ENCODE measurements at places on chromosomes 12 and 14. TPM values are rescaled to one million over a fixed set of nuclear protein-coding genes. Genes with fewer than 3 reads are reported as not detected.

Gene OR6C76
- total RNA-seq = not detected

Gene FOS
- total RNA-seq = 336 TPM

Gene POTEG
- not detected for total RNA-seq

Gene TM7SF3
- total RNA-seq = 74.5 TPM

Gene BEST3
- total RNA-seq = not detected

Gene SEC23A
- total RNA-seq = 247 TPM

Gene NOXRED1
- not detected for total RNA-seq

Gene KIF26A
- not detected for total RNA-seq

Gene GDF3
- not detected for total RNA-seq

- DNase-seq = no peak
These were observed 62.3 kb downstream of the SPRING1 start for GRCh38 chr12:116675339-116676107.

- DNase-seq = no peak
These were observed 322.3 kb downstream of the DAD1 start for GRCh38 chr14:22266683-22267082.

DNA sequence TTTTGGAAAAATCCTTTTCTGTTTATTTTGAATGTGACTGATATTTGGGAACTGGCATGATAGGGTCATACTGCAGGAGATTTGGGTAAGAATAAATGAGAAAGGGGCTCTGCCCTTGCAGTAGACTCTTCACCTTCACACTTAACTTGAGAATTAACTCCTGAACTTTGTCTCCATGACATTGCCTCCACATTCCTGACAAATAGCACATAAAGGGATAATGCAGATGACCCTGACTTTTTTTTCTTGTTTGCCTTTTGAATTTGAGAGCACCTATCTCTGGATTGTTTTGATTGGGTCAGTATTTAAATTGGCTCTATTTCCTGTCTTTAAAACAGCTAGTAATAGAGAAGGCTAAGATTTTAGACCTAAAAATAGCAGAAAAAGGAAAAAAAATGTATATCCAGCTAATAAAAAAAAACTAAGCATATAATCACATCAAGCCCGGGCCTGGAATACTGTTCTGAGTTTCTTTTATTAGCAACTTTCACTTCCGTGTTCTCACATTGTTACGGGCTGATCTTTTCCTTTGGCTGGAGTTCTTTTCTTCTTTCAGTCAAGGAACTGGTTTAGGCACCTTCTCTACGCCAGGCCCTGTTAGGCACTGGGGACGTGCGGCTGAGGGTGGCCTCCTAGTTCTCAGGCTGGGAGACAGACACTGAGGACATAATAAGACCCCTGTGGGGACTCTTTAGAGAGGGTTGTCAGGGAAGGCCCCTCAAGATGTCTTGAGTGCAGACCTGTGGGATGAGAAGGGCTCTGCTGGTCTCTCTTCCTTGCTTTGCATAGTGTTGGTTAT lies 53.1 kb upstream of the GNPNAT1 start:
- DNase-seq = no peak

DNA sequence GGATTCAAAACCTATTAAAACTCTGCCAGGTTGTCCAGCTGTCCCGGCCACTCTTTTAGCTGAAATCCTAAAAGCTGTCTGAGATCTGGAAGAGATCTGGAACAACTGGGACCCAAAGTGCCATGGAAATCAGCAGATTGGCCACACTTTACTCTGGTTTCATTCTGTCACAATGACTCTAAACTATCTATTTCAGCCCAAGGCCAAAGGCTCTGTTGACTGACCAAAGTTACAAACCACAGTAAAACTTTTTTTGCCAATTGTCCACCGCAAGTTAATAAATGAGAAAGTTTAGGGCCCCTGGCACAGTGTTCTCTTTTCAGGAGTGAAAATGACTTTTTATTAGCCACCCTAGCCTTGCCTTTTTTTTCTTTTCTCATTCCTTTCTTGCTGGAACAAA lies 113.4 kb upstream of the CPM start:
- no peak for DNase-seq

DNA sequence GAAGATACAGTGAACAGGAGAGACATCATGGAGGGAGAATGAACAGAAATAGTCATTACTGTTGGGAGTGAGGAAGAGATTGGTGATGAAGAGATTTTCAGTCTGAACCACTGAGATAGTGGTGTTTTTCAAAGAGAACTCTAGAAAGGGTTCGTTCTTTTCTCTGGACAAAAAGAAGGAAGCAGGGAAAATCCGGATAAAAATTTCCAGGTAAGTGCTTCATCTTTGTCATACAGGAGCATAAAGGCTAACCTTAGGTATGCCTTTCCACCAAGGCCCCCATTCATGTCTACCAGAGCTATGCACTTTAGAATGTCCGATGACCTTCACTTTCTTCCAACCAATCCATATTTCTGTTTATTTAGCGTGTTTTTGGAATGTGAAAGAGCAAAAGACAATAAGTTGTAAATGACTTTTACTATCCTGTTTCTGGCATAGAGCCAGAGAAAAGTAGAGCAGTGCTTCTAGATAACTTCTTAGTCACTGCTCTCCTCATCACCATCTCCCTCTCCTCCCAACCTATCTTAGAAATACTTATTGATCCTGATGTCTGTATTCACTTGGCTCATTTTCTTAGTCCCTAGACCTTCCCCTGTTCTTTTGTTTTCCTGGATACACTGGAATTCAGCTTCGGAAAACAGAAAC lies 116.5 kb downstream of the TTC6 start:
- DNase-seq = no peak

DNA sequence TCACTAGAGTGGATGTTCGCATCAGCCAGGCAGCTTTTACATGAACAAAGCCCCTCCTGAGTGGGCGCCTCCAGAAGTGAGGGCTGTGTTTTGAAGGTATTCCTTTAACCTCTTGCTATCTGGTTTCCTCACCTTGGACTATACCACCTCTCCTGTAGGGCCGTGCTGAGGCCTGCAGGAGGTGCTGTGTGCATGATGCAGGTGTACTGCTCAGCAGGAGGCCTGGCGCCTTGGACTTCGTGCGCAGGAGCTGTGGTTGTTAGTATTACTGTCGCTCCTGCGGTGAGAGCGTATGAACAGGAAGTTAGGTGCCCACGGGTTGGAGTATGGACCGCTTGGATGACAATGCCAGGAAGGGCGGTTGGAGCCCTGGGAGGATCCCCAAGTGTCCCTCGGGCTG lies 130.7 kb downstream of the TSPAN9 start:
- no peak for DNase-seq

- DNase-seq = no peak
These were observed 13.1 kb upstream of the CARMIL3 start for GRCh38 chr14:24038686-24039085.

GRCh38 chr12:55673638-55674037 lies 34.1 kb downstream of the ITGA7 start:
- no peak for DNase-seq

DNA sequence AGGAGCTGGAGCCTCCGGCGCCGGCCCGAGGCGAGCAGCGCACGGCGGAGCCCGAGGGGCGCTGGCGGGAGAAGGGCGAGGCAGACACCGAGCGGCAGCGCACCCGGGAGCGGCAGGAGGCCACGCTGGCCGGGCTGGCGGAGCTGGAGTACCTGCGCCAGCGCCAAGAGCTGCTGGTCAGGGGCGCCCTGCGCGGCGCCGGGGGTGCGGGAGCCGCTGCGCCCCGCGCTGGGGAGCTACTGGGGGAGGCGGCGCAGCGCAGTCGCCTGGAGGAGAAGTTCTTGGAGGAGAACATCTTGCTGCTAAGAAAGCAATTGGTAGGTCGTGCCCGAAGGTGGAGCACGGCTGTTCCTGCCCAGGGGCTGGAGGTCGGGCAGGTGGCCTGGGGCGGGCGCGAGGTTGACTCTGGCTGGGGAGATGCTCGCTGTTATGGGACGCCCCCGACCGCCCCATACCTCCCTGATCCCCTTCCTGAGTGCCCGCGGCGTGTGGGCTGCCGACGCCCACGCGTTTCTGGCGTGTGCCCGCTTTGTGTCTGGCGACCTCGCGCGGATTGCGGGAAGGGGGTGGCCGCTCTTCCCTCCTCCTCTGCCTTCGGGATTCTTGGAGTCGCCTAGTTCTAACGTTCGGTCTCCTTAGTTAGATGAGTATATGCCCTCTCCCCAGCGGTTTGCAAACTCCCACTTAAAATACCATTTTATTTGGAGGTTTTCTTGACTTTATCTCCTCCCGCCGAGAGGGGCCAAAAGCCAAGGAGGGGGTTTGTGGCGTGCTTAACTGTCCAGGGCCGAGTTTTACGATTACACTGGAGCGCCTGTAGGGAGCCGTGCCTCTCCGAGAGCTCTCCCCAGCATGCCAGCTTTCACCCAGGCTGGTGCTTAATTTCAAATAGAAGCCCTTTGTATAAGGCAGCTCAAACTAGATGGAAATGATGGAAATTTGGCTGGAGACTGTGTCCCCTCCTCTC lies 752 bp downstream of the DACT1 start:
- DNase-seq = peak; percentile 7

- no peak for DNase-seq
These were observed 1032.2 kb upstream of the SEL1L start for GRCh38 chr14:82565825-82566224.

DNA sequence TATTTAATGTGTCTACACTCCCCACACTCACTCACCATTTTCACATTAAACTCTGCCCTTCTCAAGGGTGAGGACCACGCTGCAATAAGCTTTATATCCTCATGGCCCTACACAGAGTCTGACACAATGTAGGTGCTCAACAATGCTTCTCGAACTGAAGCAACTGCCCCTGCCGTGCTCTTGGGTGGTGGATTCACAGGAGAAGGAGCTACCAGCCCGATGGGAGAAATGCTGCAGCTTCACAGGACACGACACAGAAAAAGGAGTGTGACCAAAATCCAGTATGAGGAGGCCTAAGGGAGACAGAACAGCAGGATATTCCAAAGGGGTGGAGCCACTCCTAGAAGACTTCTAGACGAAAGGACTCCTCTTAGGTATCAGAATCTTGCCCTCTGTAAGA lies 6.5 kb upstream of the KRT3 start:
- DNase-seq = no peak

DNA sequence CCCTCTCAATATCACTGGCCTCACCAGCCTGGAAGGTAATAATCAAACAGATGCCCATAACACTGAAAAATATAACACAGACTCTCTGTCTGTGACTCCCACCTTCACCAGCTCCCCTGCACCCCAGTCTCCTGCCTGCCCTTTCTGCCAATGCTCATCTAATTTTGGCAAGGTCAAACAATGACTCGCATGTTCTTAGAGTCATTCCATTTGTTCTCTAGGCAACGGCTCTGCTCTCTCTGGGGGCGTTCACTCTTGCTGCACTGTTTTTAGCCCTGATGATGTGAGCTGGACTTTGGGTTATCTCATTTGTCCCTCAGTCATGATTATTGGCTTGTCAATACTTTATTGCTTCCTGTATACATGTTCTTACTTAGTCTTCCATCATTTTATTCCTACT lies 691.8 kb downstream of the FLRT2 start:
- peak; percentile 4 for DNase-seq

GRCh38 chr14:104681689-104682074 lies 7.7 kb upstream of the INF2 start:
- peak; percentile 52 for DNase-seq

DNA sequence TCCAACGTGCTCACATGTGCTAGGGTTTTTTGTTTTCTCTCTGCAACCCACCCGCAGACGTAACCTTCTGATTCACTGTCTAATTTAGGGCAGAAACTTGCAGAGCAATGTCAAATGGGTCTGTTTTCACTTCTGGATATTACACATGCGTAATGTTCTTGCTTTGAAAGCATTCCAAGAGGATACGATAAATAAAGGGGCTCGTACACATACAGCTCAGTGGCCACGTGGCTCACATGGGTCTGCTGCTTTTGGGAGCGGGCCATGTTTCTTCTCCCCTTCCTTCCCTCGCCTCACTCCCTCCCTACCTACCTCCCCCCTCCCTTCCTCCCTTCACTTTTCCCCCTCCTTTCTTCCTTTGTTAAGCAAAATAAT lies 23.4 kb downstream of the CACNA1C start:
- no peak for DNase-seq

DNA sequence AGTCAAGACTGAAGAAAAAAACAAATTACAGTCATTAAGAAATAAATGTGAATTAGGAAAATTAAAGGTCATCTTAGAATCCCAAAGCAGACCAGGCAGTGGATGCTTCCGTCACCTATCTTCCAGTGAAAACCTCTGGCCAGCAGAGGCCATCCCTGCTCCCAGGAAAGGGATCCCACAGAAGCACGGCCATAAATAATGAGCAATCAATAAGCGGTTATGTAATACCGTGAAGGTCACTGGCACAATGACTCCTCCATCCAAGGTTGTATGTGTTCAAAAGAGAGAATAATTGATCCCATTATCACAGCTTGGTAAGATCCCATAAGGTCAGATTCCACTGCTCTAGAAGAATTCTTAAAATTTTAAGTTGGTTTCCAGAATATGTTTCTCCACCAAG lies 85.7 kb downstream of the PPP2R5E start:
- DNase-seq = no peak

GRCh38 chr12:98373025-98373554 lies 142.3 kb upstream of the TMPO start:
- DNase-seq = peak; percentile 52

Data from HFFc6 (cell line).